Activated CD8-positive, alpha-beta memory T cell treated with anti-CD3 and anti-CD28 coated beads for 1 hour (primary cell): ENCODE measurements at places on chromosomes 3 and 15.

- no peak for DNase-seq
Observed at GRCh38 chr3:17057321-17057720, 172.6 kb downstream of the PLCL2 start.

GRCh38 chr15:38920966-38921365 lies 356.4 kb upstream of the RASGRP1 start:
- DNase-seq, result no peak

GRCh38 chr3:196660381-196661166 lies 21.1 kb downstream of the NRROS start:
- DNase-seq, result no peak

DNA sequence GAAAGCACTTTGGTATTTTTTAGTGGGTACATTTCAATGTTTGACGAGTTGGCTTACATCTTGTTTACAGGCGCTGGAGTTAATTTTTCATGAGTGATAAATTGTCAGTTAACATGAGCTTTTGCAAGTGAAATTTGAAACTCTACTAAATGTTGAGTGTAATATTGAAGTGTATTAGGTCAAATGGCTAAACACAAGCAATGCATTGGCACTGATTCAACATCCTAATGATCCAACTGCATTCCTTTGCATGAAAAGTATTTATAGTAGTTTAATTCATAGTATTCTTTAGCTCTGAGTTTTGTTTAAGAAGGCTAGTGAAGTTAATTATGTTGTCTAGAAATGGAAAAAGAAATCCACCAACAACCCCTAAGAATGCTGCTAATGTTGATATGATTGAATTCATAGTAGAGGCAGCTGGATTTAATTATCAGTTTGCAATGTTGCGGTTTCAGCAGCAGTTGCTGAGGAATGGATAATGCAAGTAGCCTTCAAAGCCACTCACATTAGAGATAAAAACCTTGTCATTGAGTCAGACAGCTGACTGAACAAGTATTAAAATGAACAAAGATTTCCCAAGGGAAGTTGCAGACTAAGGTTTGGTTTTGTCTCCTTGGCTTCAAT lies 245.6 kb upstream of the GOLIM4 start:
- no peak for DNase-seq

DNA sequence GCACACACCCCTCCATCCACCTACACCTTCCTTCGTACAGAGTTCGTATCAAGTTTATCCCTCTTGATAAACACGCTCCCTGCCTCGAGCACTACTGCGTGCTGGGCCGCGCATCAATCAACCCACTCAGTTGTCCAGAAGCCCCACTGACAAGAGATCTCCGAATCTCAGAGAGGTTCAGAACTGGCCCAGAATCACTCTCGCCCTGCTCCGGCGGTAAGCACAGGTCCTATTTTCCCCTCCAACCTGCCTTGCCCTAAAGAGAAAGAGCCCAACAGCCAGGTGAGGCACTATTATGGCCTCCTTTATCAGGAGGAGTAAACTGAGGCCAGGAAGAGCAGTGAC lies 494 bp upstream of the NISCH start:
- DNase-seq, result no peak

DNA sequence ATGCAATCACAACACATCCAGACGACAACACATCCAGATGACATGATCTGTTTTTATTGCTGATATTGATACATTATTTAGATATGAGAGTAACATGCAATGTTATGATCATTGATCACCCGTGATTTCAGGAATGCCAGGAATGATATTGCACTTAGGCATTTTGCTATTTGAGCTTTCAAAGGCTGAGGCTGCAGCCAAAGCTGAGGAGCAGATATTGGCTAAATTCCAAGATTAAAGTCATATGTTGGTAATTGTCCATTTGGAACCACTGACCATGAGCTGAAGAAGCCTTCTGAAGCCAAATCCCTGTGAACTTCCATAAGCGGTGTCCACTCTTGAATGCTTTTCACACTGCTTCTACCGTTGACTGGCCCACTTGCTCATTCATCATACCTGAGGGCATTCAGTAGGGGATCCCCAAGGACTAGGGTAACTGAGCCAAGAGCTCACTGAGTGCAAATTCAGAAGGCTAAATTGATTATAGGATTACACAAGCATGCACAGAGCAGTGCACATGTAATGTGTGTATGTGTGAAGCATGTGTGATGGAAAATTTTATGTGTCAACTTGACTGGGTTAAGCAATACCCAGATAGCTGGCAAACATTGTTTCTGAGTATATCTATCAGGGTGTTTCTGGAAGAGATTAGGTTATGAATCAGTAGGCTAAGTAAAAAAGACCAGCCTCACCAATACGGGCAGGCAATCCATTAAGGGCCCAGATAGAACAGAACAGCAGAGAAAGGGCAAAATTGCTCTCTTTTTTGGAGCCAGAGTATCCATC lies 92.1 kb upstream of the PLAAT1 start:
- DNase-seq, result no peak

DNA sequence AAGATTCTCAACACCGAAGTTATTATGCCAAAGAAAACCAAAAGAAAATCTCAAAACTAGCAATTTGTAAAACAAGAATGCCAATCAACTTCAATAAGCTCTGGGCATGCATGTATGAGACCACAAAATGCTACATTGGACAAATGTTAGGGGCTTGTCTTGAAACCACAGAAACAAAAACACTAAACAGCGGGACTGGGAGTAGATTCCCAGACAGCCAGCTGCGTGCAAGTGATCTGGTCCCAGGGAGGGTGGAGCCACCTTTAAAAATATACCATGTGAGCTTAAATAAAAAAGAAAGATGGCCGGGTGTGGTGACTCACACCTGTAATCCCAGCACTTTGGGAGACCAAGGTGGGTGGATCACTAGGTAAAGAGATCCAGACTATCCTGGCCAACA lies 163.6 kb upstream of the PRICKLE2 start:
- DNase-seq, result no peak

DNA sequence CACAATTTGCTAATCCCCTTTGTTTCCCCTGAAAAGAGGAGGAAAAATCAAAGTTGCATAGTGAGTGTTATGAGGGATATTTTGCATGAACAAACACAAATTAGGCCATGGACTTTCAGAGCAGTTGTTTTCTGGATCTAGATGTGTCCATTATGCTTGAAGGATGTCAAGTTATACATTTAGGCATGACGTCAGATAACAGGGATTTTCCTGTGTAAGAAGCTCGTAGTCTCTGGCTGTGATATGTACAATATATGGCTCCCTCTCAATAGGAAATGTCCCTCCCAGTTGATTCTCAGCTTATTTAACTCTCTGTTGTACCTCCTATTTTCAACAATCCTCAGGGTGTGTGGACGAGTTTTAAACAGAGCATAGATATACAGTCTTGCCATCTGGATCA lies 171.0 kb downstream of the RBMS3 start:
- no peak for DNase-seq

DNA sequence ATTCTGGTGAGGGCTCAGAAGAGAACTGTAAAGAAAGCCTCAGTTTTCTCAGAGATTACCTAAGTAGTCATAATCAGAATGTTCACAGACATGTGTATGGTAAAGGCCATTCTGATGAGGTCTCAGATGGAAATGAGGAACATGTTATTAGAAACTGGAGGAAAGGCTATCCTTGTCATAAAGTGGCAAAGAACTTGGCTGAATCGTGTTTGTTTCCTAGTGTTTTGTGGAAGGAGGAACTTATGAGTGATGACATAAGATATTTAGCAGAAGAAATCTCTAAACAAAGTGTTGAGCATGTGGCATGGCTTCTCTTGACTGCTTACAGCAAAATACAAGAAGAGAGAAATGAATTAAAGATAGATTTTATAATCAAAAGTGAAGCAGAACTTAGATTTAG lies 12.8 kb upstream of the KLHL40 start:
- no peak for DNase-seq

GRCh38 chr3:141686466-141687291 lies 51.4 kb upstream of the RNF7 start:
- DNase-seq, result no peak

GRCh38 chr3:178075344-178075743 lies 460.9 kb upstream of the KCNMB2 start:
- DNase-seq, result no peak

- DNase-seq, result no peak
Observed at GRCh38 chr15:58562135-58562534, 130.3 kb downstream of the LIPC start.

DNA sequence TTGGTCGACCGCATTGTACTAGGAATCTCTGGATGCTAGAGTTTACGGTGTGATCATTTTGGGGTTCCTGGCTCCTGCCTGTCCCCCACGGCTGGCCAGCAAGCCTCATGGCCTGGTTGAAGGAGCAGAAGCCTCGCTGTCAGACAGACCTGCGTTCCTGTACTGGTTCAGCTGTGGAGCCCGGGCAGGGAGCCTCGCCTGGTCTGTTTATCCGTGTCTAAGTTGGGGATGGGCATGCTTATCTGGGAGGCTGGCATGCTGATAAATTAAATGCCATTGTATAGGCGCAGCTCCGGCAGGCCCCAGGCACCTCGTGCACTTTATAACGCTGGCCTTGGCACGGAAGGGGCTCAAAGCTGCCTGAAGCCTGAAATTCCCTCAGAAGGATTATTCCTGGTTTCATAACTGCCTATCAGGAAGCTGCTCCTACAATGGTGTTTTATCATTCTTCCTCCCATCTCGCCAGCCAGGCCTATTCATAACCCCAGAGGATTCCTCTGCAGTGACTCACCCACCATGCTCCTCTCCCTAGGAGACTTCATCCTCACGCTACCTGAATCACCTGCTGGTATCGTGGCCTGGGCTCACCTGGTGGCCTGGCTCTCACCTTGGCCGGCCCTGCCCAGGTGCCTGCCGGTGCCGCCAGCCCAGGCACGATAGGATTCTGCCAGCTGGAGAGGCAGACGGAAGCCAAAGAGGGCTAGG lies 110.9 kb downstream of the ASB7 start:
- no peak for DNase-seq

DNA sequence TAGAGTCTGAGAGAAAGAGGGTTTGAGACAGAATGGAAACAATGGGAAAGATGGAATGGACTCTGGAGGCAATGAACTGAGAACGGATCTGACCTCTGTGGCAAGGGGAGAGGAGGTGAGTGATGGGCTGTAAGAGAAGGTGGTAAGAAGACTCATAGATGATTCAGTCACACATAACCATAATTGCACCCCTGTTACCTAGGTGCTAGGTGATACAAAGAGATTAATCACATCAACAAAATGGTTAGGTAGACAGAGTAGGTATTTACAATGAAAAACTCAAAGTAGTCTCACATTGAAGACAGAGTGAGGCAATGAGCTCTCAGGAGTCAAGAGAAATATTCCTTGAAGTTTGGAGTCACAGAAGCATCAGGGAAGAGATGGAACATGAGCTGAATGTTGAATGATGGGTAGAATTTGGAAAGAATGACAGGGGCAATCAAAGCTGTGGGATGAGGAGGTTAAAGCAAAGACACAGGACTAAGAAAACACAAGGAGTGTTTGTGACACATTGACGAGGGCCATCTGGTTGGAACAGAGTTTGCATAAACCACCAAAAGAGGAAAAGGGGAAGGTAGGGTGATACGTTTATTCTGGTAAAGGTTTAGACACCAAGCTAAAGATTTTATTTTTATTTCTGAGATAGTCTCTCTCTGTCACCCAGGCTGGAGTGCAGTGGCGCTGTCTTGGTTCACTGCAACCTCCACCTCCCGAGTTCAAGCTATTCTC lies 32.7 kb downstream of the MME start:
- DNase-seq, result no peak

DNA sequence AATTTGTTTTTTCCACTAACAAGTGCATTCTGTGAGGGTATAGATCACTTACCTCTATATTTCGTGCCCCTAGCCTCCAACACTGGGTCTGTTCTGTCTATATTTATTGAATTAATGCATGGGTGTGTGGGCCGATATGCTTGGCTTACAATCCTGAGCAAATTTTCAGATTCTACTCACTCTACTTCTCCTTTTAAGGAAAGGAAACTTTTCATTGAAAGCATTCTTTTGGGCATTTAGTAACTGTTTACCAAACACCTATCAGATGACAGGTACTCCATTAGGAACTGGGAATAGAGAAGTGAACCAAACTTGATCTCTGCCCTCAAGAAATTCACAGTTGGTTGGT lies 60.5 kb downstream of the TLE3 start:
- DNase-seq, result no peak

GRCh38 chr3:143536817-143537535 lies 311.3 kb downstream of the SLC9A9 start:
- DNase-seq, result no peak

DNA sequence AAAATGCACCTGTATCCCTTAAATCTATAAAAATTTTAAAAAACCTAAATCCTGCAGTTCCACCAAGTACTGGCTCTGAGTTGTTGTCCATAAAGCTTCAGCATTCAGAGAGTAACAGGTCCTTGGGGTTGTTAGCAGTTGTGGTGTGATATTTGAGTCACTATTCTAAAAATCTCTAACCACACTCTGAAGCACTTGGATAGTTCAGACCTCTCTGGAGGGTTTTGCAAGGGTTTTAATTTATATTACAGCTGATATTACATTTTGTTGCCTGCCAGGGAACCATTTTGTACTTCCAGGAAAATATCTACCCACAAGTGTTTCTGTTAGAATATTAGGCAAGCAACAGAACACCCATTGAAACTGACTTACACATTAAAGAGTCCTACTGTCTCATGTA lies 255.6 kb downstream of the TBL1XR1 start:
- no peak for DNase-seq

- DNase-seq, result no peak
Observed at GRCh38 chr3:99949956-99950670, 132.5 kb downstream of the CMSS1 start.

GRCh38 chr15:90838139-90838538 lies 30.2 kb upstream of the FURIN start:
- DNase-seq, result peak; percentile 85

DNA sequence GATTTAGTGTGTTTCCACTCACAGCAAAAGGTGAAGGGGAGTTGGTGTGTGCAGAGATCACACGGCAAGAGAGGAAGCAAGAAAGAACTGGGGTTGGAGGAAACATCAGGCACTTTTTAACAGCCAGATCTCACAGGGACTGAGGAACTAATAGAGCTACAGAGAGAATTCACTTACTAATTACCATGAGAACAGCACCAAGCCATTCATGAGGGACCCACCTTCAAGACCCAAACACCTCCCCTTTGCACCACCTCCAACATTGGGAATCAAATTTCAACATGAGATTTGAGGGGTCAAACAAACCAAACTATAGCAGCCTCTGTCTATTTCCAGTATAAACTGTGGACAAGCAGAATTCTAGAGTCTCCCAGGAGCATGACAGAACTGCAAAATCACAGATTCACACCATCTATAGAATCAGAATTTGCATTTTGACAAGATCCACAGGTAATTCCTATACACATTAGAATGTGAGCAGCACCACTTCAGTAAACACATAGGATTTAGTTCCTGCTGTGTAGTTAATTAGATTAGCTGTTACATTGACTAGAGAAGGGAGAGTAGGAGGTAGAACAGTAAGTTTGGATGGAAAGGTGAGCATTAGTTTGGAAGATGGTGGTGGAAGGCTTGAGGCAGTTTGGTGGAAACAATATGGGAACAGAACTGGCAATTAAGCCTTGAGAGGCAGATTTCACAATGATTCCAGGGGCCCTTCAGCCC lies 311.7 kb downstream of the NSUN3 start:
- DNase-seq, result no peak

DNA sequence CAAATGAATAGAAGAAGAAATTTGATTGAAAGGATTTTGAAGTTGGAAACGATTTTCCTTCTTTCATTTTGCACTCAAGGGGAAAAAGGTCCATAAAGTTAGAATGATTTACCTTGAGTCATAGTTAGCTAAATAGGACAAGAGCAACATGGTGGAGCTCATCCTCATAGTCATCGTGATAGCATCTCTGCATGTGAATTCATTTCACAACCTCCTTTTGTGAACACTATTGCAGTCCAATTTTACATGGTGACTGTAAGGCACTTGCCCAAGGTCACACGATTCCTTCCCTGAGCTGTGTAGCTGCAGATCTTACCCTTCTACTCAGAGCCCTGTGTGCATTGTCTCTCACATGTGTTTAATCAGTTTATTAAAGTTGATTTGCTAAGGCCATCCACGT lies 359.8 kb upstream of the C2CD4B start:
- DNase-seq, result no peak
